ENCODE measurements at places on chromosomes 5 and 9. TPM values are rescaled to one million over a fixed set of nuclear protein-coding genes. Genes with fewer than 3 reads are reported as not detected.

GRCh38 chr5:37391591-37391990, 12.5 kb downstream of the WDR70 start:
- no peak overlapping the region for H3K27ac ChIP-seq
- H3K4me3 ChIP-seq = no peak overlapping the region
- no peaks in the 10 kb centered on the region for H3K4me1 ChIP-seq
- DNase-seq = no peak
- H3K27me3 ChIP-seq = no peaks in the 10 kb centered on the region
- H3K36me3 ChIP-seq = no peaks in the 10 kb centered on the region

GRCh38 chr9:19975499-19975898, 186.7 kb upstream of the SLC24A2 start:
- no peak overlapping the region for H3K4me3 ChIP-seq
- no peak for DNase-seq
- no peak overlapping the region for H3K27ac ChIP-seq

DNA sequence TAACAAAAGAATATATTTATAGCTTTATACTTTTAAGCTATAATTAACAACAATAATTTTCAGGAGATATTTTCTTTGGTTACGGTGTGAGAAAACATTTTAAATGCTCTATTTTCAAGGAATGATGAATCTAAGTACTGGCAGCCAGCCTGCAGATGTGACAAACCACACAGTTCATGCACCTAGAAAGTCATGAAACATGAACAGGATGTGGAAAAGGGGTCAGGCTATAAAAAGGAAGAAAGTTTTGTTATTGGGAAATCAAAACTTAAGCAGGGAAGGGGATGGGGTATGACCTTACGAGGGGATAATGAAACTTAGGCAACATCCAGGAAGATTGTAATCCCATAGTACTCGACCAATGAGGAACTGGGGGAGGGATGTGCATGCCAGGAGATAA, 508.7 kb upstream of the GRAMD2B start:
- H3K27ac ChIP-seq = no peak overlapping the region
- H3K4me1 ChIP-seq = no peaks in the 10 kb centered on the region
- H3K27me3 ChIP-seq = peaks cover 2% of the 10 kb centered on the region
- no peak overlapping the region for H3K4me3 ChIP-seq

DNA sequence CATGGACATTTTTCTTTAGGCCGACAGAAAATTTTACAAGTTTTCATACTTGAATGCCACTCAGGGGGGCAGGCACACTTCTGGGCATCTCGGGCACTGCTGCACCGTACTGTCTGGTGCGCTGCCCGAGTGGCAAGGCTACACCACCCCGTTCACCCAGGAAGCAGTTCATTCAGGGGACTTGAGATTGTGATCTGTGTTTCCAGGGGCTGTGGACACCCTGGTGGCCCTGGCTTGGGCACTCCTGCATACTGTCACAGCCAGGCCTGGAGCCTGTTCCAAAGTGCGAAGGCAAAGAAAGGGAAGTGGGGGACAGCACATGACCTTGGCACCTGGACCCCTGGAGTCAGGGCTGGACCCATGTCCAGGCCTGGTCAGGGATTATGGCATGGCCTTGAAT, 197.6 kb downstream of the PAX5 start:
- no peak overlapping the region for H3K27ac ChIP-seq
- H3K36me3 ChIP-seq = peaks cover 5% of the 10 kb centered on the region
- H3K4me3 ChIP-seq = no peak overlapping the region

DNA sequence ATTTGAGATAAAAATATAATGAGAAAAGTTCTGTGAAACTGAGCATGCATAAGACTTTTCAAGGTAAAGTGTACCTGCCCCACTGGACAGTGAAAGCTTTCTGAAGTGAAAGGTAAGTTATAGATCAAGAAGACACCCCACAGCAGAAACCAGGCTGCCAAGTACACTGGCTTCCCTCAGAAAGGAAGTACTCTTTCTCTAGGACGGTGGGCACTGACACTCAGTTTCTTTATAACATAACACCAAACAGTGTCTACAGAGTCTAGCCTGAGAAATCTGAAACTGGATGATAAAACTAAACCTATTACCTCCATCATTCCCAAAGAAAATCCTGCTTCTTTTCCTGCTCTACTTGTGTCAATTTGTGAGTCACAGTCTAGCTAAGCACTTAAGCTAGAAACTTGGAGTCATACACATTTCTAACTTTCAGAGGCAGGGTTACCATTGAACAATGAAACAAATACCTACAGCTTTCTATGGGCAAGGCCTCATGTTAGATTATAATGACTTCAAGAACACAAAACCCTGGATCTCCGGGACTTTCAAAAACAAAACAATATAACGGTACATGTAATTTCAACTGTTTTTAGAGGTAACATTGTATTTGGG, 136.7 kb downstream of the CPLANE1 start:
- no peak for DNase-seq
- no peak overlapping the region for H3K27ac ChIP-seq
- H3K27me3 ChIP-seq = no peaks in the 10 kb centered on the region
- peaks cover 26% of the 10 kb centered on the region for H3K36me3 ChIP-seq

DNA sequence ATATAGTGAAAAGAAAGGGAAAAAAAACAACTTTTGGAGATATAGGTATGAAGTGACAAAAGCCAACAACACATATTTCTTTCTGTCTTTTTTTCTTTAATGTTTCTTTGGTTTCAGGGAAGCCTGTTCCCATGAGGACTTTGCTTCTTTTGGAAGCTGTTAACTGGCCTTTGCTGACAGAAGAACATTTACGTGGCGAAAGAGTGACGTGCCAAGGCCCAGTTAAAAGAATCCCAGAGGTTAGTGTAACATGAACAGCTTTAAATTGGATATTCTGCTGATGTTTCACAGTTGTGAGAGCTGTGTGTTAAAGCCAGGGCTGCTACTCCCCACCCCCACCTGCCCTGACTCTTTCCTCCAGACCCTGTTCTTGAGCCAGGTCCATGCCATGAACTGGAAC, 275.9 kb downstream of the CRB2 start:
- no peak overlapping the region for H3K4me3 ChIP-seq
- H3K27ac ChIP-seq = no peak overlapping the region
- no peak for DNase-seq
- H3K36me3 ChIP-seq = peaks cover 6% of the 10 kb centered on the region
- H3K27me3 ChIP-seq = no peaks in the 10 kb centered on the region

- no peak for DNase-seq
- H3K36me3 ChIP-seq = no peaks in the 10 kb centered on the region
- H3K4me1 ChIP-seq = peaks cover 9% of the 10 kb centered on the region
- H3K27me3 ChIP-seq = peaks cover 9% of the 10 kb centered on the region
Observed at GRCh38 chr5:149961957-149962409, 1.4 kb downstream of the SLC26A2 start.

- no peak overlapping the region for H3K4me3 ChIP-seq
- no peaks in the 10 kb centered on the region for H3K36me3 ChIP-seq
- no peak overlapping the region for H3K27ac ChIP-seq
Observed at GRCh38 chr5:66814146-66814991, 218.2 kb downstream of the MAST4 start.

DNA sequence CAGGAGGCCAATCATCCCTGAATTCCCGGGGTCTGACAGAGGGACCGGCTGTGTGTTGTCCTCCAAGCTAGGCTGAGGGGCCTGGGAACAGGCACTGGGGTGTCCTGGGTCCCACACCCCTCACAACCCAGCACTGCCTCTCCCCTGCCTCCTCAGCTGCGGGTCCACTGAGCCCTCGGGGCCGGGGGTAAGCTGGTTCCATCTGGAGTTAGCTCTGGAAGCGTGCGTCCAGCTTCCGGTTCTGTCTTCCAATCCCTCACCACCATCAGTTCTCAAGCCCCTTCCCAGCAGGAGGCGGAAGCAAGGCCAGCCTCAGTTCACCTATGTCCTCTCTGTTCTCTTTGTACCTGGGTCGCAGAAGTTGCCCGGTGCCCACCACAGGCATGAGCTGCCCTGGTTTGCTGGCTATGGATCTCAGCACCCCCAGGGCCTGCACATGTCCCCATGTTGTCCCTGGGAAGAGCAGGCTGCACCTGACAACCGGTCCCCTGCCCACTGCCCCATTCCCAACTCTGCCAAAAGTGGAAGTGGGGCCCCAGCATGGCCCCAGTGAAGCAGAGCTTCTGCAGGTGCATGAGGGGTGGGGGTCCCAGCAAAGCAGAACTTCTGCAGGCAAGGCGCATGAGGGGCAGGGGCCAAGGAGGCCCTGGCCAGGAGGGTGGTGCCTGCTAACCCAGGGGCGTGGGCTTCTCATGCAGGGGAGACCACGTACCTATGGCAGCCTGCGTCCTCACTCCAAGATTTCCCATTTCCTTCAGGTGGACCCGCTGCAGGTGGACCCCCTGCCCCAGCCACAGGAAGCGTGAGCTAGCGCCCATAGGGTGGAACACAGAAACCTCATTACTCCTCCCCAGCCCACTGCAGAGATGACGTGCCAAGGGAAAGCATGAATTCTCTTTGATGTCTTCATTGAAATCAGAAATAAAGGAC, 111.9 kb downstream of the ZNF354C start:
- peaks cover 28% of the 10 kb centered on the region for H3K4me1 ChIP-seq
- H3K27me3 ChIP-seq = peaks cover 4% of the 10 kb centered on the region
- DNase-seq = no peak
- H3K4me3 ChIP-seq = no peak overlapping the region

PRELID1 gene
- 88.2 TPM for total RNA-seq

LHX2 gene
- total RNA-seq = 6.7 TPM

PRDM12 gene
- total RNA-seq = 0.98 TPM

CDH9 gene
- total RNA-seq = 3.6 TPM

DNA sequence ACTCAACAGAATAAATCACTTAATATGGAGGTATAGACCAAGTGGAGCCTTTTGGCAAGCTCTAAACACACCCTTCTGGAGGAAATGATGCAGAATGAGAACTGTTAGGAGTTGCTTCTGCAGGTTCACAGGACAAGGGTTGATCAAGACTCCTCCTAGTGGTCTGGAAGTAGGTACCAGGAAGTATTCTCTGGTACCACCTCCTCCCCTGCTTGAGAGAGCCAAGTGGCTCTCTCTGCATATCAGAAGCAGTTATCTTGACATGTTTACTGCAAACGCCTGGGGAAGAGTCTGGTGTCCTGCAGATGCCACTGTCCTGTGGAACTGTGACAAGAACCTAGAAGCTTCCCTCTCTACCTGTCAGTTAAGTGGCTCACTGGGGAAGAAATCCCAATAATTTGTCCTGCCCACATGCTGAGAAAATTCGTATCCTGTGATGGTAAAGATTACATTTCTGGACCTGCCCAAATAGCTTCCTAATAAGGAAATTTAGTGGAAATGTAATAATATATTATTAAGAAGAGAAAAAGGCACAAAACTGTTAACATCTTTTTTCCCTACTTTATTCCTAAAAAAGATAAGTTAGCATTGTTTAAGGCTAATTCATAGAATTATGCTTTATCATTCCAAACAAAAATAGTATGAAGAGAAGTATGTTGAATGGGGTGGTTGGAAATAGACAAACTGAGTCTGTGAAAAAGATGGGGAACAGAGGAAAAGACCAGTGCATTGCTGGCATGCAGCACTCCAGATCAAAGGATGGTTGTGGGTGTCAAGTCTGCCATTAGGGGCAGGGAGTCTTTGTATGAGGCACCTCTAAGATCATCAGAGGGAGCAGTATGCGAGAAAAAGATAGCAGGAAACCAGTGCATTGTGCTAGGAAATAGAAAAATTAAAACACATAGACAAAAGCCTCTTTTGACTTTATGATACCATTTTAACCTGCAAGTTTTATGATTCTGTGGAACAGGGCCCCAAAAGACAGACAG, 118.8 kb downstream of the CDC42SE2 start:
- H3K36me3 ChIP-seq = peaks cover 3% of the 10 kb centered on the region
- H3K27ac ChIP-seq = no peak overlapping the region
- peaks cover 4% of the 10 kb centered on the region for H3K4me1 ChIP-seq
- no peak for DNase-seq

DNA sequence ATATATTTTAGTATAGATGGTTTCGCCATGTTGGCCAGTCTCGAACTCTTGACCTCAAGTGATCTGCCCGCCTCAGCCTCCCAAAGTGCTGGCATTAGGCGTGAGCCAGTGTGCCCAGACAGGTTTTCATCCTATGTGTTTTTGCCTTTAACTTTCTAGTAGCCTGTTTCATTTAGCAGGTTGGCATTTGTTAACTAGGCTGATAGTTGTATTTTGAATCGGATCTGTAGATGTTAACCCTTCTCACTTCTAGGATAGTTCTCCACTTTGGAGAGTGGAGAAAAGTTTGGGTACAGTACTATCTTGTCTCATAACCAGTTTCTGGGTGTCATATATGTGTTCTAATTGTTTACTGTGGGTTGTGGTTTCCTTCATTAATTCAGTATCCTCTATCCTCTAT, 7.3 kb upstream of the FGF18 start:
- no peak overlapping the region for H3K4me3 ChIP-seq
- no peak for DNase-seq
- H3K4me1 ChIP-seq = no peaks in the 10 kb centered on the region
- no peak overlapping the region for H3K27ac ChIP-seq
- H3K27me3 ChIP-seq = no peaks in the 10 kb centered on the region
- no peaks in the 10 kb centered on the region for H3K36me3 ChIP-seq

ST8SIA4 gene
- 12.6 TPM for total RNA-seq

DNA sequence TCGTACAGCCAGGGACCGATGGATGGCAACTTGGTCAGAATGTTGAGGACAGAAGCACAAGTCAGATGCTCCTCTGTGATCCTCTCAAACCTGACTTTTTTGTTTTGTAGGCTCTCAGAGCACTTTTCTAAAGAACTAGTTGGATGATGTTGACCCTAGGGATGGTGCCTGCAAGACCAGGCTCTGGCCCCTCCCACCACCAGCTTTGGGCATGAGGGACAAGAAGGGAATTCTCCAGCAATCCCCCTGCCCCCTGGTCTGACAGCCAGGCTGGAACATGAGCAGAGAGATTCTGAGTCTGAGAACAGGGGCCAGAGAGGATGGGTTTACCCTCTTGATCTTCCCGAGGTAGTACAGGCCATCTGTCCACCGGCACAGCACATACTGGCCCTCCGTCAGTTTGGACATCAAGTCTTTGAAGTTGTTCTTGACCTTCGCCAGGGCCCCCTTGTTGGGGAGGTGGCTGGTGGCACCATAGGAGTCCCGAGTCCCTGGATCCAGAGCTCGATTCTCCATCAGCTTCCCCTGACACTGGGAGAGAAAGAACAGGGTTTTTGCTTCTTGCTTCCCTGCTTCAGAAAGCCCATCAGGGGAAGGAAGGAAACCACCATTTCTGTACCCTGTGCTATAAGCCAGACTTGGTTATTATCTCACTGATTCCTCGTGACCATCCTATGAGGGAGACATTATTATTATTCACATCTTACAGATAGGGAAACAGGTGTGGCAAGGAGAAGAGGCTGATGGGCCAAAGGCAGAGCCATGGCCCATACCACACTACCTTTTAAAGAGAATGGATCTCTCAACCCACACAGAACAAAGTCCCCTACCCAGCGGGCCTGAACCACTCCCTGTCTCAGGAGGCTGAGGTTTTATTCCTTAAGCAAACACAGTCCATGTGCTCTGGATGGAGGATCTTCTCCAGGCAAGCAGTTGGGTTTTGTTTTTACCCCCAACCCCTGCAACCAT, 2.5 kb downstream of the PHF19 start:
- peaks cover 8% of the 10 kb centered on the region for H3K27me3 ChIP-seq
- no peak overlapping the region for H3K4me3 ChIP-seq
- no peaks in the 10 kb centered on the region for H3K36me3 ChIP-seq
- H3K4me1 ChIP-seq = peaks cover 11% of the 10 kb centered on the region

KCTD16 gene
- 16.9 TPM for total RNA-seq

NFIB gene
- 1.5 TPM for total RNA-seq

CDC20B gene
- total RNA-seq = 0.34 TPM

GRCh38 chr5:173211284-173211683, 23.7 kb downstream of the NKX2-5 start:
- DNase-seq = no peak
- H3K27me3 ChIP-seq = peaks cover 5% of the 10 kb centered on the region
- peaks cover 9% of the 10 kb centered on the region for H3K36me3 ChIP-seq
